ENCODE measurements at places on chromosomes 11 and 22.

DNA sequence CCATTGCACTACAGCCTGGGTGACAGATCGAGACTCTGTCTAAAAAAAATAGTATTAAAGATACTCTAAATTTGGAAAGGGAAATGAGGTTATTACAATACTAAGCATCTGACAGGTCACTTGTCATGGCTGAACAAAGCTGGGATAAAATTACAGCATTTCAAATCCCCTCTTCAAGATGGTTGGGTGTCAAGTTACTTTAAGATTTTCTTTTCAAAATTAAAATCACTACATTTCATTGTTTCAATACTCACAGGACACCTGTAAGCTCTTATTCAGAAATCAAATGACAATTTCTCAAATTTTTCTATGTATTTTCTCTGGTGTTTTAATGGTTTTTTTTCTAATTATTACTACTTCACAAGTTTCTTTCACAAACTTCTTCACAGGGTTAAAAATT is 5.7 kb downstream of the TAF1D start:
- no peak for DNase-seq

DNA sequence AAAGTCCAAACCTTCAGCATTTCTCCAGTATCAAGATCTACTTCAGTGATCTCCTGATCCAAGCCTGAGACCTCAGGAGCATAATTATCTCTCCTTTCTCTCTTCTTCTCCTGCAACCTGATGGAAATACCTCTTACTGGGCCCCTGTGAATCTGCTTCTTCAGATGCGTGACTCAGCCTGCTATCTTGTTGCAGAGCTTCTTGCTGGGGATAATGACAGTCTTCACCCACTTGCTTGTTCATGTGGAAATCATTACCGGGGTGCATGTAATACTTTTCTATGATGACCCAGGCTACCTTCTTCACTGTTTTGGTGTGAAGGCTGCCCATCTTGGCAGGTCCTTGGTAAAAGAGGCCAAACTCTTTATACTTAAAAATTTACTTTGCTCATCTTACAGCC is 140.0 kb upstream of the POU2AF2 start:
- DNase-seq = no peak

DNA sequence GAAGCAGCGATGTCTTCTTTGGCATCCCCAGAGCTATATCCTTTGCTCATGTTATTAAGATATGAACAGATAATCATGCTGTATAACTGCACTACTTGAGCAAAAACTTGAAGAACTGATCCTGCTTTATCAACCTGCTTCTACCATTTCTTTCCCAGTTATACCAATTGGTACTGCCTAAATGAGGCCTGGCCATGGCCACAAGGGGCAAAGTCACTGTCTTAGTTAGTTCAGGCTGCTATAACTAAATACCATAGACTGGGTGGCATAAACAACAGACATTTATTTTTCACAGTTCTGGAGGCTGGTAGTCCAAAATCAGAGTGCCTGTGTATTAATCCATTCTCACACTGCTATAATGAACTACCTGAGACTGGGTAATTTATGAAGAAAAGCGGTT is 37.5 kb downstream of the DEUP1 start:
- no peak for DNase-seq

DNA sequence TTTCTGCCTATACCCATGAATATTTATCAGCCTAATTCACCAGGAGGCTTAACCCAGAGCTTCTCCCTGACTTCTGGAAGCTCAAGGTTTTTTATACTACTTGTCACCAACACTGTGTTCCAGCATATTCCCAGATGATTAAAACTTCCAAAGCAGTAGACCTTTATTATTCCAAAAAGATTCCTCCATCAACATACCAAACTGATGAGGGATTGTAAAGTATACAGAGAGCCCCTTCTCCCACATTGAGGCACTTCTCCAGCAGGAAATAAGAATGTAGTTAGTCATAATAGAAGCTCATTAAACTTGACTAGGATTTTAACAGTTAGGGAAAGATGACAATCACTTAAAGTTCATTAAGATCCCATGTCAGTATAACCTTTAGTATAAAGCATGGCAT is 51.4 kb upstream of the CEP126 start:
- DNase-seq = no peak

DNA sequence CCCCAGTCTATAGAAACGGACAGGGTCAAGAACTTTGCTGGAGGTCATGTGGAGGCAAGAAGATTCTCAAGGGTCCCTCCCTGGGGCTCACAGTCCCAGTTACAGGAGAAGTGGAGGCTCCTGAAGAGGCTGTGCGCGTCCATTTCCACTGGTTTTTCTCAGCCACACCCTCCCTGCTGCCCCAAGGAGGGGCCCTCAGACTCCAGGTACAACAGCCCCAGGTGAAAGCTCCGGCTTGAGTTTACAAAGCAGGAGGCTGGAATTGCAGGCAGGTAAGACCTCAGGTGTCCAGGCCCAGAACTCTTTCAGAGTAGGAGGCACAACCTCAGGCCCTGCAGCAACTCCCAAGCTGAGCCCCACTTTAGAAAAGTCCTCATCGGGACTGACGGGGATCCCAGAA is 3.1 kb downstream of the SHANK2 start:
- no peak for DNase-seq

- DNase-seq = no peak
These were observed 29.4 kb downstream of the GRIK4 start for GRCh38 chr11:120540744-120541465.
